SK-N-DZ (cell line): ENCODE measurements at places on chromosomes 3 and 15.

DNA sequence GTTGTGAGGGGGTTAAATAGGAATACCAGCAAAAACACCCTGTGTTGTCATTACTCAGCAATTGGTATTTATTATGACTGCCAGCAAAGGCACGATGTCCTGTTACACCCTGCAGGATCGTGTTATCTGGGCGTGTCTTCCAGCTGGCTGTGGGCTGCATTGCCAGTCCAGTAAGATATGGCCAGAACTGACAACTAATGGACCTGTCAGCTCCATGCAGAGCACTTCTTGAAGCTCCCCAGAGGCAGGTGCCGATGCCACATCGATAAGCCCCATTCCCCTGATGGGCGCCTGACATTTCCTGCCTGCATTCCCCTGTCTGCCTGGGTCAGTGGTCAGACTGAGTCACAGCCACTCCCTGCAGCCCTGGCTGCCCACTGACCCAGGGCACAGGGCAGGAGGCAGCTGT, 79.7 kb upstream of the RASGRF1 start:
- peak; percentile 88 for DNase-seq

DNA sequence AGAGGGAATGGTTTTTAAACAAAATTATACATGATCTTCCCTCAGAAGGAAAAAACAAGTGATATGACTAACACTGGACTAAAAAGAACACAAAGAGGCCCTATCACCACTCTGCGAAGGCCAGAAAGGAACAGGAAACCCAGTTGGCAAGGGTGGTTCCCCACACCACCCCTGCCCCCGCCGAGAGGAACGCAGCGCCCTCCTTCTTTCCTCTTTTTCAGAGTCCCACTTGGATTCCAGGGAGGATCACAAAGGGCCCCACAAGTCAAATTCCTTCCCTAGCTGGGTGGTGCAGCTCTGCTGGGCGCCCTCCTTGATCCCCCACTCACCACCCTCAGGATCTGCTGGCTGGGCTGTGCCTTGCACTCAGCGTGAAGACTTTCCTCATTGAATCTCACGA, 29.8 kb downstream of the PLA1A start:
- no peak for DNase-seq

- DNase-seq, result no peak
Measured at GRCh38 chr3:99900248-99900647, 82.6 kb downstream of the CMSS1 start.

GRCh38 chr3:174102274-174102673, 704.7 kb downstream of the NLGN1 start:
- no peak for DNase-seq

DNA sequence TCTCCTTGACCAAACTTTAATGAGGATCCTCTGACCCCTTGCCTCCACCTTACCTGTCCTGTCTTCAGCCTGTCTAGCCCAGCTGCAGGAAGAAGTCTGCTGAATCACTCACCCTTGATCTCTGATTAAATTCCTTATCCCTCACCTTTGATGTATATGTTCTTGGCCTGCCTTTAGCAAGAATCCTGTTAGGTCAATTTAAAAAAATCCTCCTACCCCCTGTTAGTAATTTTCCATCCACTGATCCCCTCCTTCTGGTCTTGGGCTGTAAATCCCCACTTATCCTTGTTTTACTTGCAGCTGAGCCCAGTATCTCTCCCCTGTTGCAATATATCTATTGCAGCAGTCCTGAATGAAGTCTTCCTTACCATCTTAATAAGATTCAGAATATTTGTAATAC, 39.0 kb downstream of the MYH15 start:
- no peak for DNase-seq

DNA sequence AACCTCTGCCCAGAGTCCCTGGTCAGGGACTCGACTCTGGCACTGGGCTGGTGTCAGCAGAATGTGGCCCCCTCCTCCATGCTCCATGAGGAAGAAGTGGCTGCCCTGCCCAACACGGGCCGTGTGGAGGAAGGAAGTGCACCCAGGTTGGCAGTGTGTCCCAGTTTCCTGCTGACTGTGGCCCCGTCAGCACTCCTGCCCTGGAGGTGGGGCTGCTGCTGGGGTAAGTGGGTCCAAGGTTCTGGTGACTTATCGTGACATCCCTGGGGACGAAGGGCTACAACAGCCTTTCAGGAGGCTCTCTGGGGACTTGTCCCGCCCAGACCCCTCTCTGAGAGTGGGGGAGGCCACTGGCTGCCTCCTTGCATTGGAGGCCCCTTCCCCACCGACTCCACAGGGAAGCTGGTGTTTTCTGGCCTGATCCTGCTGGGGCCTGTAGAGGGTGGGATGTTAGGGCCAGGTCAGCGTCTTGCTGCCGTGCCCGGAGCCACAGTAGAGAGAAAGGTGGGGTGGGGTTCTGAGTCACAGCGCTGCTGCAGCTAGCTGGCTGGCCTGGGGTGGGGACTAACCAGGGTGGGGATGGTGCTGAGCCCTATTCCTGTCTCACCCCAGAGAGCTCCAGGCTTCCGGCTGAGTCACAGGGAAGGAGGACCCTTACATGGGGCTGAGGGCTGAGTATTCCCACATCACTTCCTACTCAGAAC, 10.5 kb downstream of the SEMA4B start:
- no peak for DNase-seq

- DNase-seq, result no peak
Measured at GRCh38 chr15:62989366-62990055, 53.0 kb upstream of the TPM1 start.

DNA sequence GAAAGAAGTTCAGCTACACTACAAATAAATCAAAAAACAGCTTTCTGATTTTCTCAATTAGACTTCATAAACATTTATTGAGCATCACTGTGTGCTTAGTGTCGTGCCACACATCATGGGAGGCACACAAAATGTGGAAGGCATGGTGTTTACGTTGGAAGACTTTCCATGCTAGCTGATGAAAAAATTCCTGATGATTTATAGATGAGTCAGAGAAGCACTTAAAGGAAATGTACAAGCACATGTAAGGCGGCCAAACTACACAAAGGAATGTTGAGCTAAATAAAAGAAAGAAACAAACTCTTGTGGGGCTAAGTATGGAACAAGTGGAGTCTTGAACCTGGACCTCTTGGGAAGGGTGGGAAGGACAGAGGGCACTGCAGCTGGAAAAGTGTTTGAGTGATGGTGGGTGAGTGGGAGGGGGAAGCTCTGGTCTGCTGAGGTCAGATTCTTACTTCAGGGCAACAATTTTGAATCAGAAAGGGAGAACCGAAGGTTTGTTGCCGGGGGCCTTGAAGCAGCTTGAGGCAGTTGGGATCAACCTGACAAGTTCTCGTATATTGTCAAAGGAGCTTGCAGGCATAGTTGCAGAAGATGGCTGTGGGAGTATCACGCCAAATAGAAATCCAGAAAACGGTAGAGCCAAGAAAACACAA, 66.9 kb downstream of the FOXB1 start:
- DNase-seq, result no peak

DNA sequence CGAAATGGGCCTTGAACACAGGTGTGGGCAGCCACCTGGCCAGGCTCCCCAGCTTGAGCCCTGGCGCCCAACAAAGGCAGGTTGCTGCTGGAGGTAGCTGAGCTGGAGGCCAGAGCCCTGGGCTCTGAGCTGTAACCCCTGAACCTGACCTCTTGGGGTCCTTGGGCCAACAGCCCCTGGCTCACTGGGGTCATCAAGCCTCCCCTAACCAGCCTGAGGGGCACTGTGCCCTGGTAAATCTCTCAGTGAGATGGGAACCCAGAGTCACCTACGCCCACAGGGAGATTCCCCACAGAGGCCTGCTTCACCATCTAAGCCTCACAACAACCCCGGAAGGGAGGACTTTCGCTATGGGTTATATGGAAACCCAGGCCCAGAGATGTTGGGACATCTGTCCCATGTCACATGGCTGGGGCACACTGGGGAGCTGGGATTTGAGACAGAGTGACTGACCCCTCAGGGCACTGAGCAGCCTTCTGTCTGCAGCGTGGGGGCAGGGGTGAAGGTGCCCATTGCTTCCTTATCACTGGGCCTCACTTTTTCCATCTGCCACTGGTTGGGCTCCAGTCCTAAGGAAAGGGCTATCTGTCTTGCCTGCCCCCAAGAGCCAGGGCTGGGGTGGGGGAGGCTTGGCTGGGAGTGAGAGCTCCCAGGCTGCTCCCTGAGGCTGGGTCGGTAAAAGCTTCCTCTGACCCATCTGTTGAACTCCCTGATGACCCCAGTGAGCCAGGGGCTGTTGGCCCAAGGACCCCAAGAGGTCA, 59.1 kb downstream of the IQSEC1 start:
- no peak for DNase-seq

DNA sequence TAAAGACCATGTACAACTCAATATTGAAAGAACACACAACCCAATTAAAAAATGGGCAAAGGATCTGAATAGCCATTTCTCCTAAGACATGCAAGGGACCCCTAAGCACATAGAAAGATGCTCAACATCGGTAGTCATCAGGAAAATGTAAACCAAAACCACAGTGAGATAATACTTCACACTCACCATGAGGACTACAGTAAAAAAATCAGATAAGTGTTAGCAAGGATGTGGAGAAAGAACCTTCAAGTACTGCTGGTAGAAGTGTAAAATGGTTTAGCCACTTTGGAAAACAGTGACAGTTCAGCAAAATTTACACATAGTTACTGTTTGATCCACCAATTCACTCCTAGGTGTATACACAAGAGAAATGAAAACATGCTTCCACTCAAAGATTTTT, 30.1 kb upstream of the XIRP1 start:
- no peak for DNase-seq

DNA sequence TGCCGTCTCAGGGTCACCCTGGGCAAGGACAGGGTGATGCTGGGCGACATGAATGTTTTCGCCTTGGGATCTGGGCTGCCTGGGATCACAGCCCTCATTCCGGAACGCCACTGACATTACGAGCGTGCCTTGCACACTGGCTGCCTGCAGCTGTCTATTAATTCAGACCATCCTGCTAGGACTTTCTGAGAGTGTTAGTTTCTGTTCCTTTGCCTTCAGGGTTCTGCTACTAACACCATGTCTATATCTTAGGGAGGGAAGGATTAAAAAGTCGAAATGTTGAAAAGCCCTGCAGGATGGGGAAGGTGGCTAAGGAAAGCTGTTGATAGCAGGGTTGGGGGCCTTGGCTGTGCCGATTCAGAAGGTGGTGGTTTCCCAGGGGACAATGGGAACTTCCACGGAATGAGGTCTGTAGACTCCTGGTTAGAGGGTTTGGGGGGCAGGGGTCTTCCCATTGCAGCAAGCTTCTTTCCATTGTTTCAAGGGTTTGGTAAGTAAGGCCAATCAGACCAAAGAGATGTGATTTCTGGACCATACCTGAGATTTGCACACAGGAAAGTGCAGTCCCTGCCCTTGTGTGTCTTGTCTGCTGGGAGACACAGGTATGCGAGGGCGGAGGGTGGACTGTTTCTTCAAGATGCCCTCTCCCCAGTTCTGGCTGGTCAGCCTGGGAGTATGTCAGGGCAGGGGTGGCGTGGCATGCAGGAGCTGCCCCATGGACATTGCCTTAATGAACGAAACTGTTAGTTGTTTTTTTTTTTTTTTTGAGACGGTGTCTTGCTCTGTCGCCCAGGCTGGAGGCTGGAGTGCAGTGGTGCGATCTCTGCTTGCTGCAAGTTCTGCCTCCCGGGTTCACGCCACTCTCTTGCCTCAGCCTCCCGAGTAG, 50.9 kb downstream of the RGMA start:
- no peak for DNase-seq
